Omental fat pad (tissue), 4 donors: ENCODE measurements at places on chromosomes 4 and X. TPM values are rescaled to one million over a fixed set of nuclear protein-coding genes. Genes with fewer than 3 reads are reported as not detected.

Gene PROM1
- not detected for total RNA-seq

DNA sequence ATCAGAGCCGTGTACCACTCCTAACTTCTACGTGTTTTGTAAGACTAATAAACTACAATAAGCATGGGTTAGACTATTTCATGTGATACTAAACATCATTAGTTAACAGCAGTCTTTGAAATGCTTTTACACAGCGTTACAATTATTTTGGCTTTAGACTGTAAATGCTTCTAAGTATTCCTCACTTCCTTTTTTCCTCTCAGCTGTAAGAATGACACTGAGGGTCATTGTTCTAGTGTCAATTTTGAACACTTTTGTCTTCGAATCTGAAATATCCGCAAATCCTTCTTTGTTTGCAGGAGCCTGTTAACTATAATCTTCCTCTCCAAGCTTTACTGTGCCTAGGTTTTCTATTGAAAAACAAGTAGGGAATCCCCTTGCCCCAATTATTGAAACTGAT, 1.5 kb downstream of the ABCE1 start:
- no peak for DNase-seq

GRCh38 chr4:147891476-147892115, 159.7 kb downstream of the ARHGAP10 start:
- no peak for DNase-seq

GRCh38 chrX:134718105-134718965, 60.1 kb upstream of the PLAC1 start:
- DNase-seq: no peak

- no peak for DNase-seq
Measured at GRCh38 chrX:123988423-123989111, 27.1 kb downstream of the STAG2 start.

DNA sequence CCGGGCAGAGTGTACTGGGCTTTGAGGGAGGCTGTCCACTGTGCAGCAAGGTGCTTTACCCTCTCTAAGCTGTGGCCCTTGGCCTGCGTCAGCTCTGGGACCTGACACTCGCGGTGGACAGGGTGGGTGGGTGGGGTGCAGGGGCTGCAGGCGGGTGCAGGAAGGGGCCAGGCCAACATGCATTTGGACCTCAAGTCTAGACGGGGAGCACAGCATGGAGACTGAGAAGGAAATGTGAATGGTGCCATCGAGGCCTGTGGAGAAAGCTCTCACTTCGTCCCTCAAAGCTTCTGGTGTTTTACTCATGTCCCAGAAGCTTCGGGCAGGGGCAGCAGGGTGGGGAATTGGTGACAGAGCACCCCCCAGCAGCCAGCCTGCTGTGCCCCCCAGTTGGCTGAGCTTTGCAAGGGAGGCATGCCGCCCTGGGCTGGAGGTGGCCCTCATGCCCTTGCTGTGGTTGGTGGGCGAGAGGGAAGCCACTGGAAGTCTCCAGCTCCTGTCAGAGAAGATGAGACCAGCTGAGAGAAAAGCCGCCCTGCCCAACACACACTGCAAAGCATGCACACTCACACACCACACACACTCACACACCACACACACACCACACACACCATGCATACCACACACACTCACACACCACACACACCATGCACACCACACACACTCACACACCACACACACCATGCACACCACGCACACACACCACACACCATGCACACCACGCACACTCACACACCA, 12.3 kb downstream of the PNMA6E start:
- DNase-seq: no peak

Gene REPS2
- total RNA-seq: 5.2 TPM

Gene ARHGAP4
- 29.3 TPM for total RNA-seq
